GF-D8 (cell line): ENCODE measurements at places on chromosomes 12 and 14.

- DNase-seq: no peak
Observed at GRCh38 chr14:34930591-34931091, 52.2 kb upstream of the SRP54 start.

DNA sequence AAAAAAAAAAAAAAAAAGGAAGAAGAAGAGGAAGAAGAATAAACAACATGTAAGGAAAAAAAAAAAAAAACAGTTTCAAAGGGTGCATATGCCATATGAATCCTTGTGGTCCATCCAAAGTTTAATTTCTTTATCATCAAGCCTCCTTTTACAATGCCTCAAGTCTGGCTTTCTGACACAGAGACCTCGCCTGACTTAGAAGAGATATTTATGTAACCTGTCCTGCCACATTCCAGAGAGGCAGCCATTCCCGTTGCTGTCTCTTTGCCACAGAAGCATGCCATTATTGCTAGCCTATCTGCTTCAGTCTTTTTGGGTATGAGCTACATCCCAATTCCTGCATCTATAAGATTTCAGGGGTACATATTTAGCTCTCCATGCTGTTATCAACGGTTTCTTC lies 596.7 kb upstream of the ATP2B1 start:
- DNase-seq: no peak

GRCh38 chr12:10196210-10196609 lies 16.5 kb upstream of the GABARAPL1 start:
- DNase-seq: peak; percentile 0

- no peak for DNase-seq
Observed at GRCh38 chr14:102827716-102828115, 50.5 kb downstream of the TRAF3 start.

GRCh38 chr12:88113871-88114270 lies 28.0 kb downstream of the CEP290 start:
- DNase-seq: no peak

GRCh38 chr12:68450947-68451260 lies 118.7 kb upstream of the MDM1 start:
- DNase-seq: no peak

DNA sequence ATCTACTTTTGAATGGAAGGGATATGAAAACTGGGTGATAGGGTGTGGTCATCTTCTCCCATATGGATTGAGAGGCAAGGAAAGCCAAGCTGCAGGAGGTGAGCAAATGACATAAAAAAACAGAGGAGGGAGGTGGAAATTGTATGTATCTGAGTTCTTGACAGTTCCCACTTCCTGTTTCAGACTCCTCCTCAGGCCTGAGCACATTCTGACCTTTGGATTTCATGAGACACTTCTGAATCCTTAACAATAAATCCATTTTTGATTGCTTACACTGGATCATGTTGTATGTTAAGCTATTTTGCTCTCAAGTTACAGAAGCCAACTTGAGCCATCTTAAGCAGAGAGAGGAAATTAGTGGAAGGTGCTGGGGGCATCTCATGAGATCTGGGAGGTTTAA lies 11.6 kb upstream of the SRSF5 start:
- DNase-seq: no peak

DNA sequence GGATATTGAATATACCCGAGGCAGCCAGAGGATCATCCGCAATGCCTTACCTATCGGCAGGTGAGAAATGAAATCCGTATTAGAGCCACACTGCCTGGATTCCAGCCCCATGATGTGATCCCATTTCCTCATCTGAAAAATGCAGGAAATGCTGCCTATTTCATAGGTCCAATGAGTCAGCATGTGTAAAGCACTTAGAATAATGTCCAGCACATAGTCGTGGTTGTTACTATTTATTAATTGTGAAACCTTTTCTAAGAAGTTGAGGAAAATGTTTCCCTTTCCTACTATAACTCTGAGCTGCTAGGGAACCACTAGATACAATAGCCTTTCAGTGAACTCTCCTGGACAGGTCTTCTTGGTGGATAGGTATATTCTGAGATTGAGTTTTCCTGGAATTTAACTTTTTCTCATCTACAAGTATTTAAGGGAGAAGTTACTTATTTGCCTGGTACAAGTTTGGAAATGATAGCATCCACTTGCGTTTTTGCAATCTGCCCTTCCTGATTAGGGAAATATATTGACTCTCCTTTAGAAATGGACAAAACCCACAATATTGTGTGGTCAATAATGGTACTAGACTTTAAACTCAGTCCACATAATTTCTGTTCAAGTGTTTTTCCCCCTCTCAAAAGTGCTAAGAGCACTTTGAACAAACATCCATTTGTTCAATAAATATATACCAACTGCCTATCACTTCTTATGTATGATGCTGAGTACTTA lies 12.2 kb downstream of the POLR3B start:
- DNase-seq: peak; percentile 7

DNA sequence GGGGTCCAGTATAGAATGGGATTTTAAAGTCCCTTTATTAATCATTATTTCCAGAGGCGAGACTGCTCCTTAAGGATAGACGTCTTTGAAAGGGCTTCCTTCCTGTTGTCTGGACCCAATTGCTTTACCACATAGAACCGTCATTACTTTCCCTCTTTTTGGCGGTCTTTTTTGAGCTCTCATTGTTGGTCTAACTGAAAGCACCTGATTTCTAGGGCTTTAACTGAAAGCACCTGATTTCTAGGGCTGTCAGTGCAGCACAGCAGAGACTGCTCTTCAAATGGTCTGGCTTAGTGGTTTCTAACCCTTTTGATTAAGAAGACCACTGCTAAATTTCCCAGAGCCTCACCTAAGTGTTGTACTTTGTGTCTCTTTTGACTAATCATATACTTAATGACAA lies 95.8 kb downstream of the PRKCH start:
- no peak for DNase-seq

- no peak for DNase-seq
Observed at GRCh38 chr12:112881602-112882001, 25.2 kb upstream of the OAS1 start.

- DNase-seq: no peak
Observed at GRCh38 chr14:58628406-58628805, 9.4 kb upstream of the DACT1 start.

GRCh38 chr14:33728010-33728498 lies 222.8 kb downstream of the EGLN3 start:
- no peak for DNase-seq

GRCh38 chr14:23559010-23559925 lies 3.2 kb downstream of the THTPA start:
- DNase-seq: no peak

- no peak for DNase-seq
Observed at GRCh38 chr12:112169966-112170365, 44.6 kb downstream of the TRAFD1 start.

DNA sequence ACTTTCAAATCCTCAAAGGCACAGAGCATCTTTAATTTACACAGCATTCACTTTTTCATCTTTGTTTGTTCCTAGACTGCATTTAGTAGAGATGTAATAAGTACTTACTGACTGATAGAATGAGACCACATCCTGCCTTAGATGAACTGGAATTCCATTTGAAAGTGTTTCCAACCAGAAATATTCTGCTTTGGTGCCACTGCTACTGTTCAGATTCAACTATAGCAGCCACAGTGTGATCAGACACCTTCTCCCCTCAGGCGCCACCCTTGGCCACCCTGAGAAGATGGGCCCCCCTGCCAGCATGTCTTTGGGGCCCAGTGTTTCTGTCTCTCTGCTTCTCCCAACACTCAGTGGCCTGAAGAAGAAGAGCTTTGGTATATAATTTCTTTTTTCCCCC lies 449.1 kb downstream of the RAD51B start:
- no peak for DNase-seq

GRCh38 chr14:53958628-53959027 lies 2.0 kb upstream of the BMP4 start:
- no peak for DNase-seq

DNA sequence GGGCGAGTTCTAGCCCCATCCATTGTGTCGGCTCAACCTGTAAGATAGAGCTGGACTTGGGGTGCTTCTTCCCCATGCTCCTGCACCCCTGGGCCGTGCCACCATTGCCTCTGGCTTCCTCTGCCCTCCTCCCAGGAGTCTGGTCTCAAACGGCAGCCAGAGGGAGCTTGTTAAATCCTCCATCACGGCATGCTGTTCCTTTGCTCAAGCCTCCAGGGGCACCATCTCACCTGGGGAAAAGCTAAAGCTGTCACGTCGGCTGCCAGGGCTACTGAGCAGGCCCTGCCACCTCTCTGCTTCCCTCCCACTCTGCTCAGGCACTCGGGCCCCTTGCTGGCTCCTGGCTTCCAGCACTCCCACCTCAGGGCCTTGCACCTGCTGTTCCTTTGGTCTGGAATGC lies 140.4 kb downstream of the RBM19 start:
- no peak for DNase-seq

DNA sequence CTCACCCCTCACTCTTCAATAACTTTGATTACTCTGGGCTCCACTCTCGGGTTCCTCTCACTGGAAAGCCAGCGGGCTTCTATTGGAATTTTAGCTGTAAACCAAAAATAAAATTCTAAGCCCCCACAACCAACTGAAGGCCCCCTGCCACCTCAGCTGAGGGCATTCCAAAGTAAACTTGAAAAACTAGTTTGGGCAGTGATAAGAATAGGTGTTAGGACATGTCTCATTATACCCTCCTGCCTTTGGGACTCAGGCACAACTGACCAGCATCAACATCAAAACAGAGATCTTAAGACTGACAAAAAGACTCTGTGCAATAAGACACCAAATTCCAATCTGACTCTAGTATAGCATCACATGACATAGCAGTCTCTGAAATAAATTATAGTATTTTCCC lies 11.9 kb upstream of the TSPAN9 start:
- DNase-seq: no peak

- DNase-seq: no peak
Observed at GRCh38 chr12:132955094-132956010, 754 bp downstream of the ZNF605 start.

DNA sequence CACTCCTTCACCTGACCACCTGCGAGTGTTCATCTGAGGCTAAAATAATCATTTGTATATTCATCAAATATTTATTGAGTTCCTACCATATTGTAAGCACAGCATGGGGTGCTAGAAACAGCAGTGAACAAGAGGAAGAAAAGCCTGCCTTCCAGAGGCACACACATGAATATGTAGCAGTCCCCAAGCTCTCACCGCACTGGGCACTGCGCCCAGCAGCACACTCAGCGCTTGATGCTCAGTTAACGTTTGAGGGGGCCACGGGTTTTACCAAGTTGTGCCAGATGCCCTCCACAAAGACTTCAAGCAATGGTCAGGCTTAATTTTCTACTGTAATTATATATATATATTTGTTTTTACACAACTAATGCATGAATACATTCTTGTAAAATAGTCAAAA lies 52.0 kb downstream of the HELB start:
- no peak for DNase-seq

DNA sequence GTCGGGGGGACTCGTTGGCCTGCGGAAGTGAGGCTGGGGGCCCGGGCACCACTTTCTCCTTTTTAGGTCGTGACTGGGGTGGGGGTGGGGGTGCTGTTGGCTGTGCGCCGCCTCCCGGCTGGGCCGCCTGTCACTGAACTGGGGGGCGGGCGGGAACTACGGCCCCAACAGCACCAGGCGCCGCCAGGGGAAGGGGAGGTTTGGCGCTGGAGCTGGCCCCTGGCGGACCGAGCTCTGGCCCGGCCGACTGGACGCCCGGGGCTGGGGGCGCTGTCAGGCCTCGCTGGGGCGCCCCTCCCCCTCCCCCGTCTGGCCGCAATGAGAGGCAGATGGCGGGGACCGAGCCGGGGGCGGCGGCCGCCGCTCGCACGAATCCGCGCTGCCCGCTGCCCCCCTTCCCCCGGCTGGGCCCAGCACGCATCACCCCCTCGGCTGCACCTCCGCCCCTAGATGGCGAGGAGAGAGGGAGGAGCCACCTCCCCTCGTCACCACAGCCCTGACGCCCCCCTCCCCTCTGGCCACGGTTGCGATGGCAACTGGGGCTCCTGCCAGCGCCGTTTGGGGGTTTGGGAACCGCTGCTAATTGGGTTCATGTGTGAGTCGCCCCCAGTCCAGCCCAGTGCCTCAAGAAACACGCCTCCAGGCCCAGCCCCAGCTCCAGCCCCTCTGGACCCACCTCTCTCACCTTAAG lies 723 bp downstream of the NFATC4 start:
- DNase-seq: no peak
